ENCODE measurements at places on chromosomes 7 and 10.

DNA sequence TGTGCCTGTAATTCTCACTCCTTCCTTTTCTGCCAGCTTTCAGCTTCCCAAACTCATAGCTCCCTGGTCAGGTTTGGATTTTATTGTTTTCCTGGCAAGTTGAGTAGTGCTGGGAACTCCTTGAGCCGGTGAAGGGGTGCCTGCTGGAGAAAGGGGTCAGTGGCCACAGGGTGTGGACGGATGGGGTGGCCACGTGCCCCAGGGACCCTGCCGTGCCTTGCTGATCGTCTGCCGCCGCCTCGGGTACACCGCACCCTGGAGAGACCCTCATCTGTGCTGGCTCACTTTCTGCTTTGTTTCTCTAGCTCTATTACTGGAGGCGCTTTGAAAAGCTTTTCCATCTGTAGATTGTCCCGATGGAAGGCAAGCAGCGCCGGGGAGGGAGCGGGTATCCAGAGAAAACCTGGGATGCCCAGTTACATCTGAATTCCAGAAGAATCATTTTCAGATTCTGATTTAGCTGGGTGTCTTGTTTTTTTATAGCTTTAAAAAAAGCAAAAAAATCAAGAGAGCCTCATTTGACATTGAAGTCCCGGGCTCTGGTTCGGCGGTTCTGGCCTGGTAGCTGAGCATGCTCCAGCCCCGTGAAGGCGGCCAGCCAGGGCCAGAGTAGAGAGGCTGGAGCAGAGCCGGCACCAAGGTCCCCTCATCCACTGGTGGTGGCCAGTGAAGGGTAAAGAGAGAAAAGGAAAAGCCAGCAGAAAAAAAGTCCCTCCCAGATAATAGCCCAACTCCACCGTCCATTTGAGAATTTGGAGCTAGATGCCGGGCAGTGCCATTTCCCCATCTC is 510.9 kb upstream of the FOXK1 start:
- DNase-seq: no peak

GRCh38 chr10:11823122-11823988 is at the start of gene PROSER2:
PROSER2 (plus strand) TSS chr10:11823356; CDS start chr10:11852078, 28,722 bp downstream.
- no peak for DNase-seq

- no peak for DNase-seq
Measured at GRCh38 chr10:17278607-17279240, 50.7 kb downstream of the VIM start.

DNA sequence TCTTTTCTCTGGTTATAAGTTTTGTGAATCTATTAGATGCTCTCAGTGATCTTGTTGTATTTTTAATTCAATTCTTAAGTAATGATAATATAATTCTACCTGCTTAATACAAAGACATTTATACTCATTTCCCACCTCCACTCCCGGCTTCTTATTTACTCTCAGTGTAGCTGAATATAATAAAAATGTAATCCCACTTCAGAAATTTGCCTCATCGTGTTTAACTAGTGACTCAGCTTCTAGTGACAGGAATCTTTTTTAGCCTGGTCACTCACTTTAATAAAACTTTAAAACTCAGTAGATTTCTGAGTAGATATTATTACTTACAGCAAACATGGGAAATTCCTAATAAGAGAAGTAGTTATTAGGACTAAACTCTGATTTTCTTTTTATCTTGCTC is 1506.2 kb upstream of the LRRTM3 start:
- DNase-seq: no peak

DNA sequence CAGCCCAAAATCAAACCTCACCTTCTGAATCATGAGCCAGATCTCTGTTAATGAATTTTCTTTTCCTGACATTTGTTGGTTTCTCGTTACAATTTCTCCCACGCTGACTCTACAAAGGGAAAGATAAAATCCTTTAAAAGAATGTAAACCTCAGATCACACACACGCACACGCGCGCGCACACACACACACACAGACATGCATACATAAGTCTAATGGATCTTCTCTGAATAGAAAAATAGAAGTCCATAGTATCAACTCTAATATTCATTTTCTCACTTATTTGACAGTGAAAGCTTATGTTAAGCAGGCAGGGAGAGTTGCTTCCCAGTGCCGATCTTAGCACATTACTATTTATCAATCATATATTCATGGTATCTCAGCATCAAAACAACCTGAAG is 1.4 kb downstream of the ETV1 start:
- no peak for DNase-seq

- no peak for DNase-seq
Measured at GRCh38 chr10:11875494-11876281, 52.5 kb downstream of the PROSER2 start.

DNA sequence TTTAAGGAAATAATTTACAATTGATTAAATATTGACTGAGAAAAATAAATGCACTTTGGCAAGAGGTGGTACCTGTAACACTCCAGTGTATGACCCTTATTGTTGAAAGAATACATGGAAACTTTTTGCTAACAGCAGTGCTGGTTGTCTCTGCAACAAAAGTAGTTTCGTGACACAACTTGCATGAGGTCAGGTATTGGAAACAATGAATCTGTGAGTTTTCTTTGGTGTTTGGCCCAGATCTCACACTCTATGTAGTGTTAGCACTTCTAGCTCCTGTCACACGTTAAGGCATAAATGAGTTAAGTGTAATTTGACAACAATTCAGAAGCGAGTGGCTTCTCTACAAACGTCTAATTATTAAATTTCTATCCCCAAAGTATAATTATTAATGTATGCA is 137.7 kb upstream of the MDFIC start:
- no peak for DNase-seq

GRCh38 chr7:116426428-116427156 is 72.9 kb upstream of the CAV2 start:
- no peak for DNase-seq

DNA sequence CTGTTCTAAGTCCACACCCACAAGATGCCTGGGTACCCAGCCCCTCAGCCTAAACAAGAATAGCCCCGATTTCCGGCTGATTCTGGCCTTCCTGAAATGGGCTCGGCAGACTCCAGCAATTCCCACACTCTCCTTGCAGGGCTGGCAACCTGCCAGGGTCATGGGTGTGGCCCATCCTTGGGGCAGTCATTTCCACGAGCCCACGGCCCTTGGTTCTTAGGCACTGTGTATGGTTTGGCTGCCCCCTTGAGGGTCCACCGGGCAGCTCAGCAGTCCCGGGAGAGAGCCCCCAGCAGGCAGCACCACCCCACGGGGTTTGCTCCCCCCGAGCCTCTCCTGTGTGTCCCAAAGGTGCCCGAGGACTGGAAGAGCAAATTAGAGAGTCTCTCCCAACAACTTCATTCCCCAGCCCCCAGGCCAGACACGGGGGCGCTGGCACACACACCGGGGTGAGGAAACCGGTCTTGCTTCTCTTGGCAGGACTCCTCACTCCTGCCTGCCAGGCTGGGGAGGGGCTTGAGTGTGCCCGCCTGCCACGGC is 142.2 kb downstream of the EMX2 start:
- peak; percentile 6 for DNase-seq

DNA sequence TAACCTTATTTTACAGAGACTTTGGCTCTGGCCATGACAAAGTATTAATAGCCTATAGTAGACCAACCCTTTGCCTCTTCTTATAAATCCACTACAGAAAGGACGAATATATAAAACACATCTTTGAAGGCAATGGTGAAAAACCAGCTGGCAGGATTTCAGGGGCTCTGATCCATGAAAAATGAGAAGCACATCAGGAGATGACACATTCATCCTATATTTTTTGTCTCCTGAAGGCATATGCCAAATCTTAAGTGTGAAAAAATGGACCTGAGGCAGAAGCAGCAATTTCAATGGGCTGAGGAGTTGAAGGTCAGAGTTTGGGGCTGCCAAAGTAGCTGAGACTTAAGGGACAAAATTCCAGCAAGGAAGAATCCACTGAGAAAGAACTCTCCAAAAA is 14.4 kb downstream of the RNF216 start:
- DNase-seq: no peak

DNA sequence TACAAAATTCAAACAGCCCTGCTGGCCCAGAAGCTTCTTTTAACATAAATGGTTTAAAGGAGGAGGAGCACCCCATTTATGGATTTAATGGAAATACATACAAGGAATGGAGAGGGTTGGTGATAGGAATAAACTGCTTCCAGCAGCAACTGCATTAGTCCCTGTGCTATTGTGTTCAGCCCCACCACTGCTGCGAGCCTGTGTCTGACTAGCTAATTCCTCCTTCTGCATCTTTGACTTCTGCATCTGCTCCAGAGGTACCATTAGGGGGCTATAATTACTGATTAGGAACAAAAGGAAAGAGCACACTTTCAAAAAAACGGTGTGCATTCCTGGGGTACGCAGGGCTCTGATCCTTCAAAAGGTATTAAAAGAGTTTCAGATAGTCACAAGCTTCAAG is 24.8 kb downstream of the CDCA7L start:
- no peak for DNase-seq

- DNase-seq: no peak
Measured at GRCh38 chr7:116211006-116211912, 920 bp downstream of the TES start.

DNA sequence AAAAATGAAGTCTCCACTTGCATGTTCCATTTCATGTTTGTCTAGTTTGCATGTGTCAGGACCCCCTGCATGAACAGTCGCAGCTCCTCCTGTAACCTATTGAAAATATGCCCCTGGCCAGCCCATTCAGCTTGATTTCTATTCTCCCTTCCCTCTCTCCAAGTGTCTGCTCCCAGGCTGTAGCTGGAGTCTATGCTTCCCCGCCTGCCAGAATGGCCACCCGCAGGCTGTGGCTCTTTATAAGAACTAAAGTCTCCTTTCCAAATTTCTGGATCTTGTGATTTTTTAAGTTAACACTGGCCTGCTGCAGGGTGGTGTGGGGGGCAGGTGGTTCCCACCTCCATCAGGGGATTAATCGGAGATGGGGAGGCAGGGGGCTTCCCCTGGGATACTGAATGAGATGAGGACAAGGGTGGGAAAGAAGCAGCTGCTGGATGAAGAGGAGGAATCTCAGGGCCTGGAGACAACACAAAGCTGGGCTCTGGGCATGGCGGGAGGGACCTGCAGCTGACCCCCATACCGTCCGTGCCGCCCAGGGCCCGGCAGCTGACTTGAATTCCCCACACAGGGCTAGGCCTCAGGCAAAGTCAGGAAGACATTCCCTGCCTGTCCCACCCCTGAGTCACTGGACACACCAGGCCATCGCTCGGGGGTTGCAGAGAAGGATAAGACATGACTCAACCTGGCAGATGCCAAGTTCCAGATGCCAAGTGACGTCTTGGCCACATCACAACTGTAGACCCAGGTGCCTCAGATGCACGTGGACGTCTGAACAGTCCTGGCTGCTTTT is 399.5 kb upstream of the FOXK1 start:
- DNase-seq: no peak

- DNase-seq: no peak
Measured at GRCh38 chr10:129894698-129895097, 69.4 kb downstream of the EBF3 start.

GRCh38 chr7:1555813-1556543 is at the start of gene TMEM184A:
TMEM184A (minus strand) TSS chr7:1556205; CDS start chr7:1555484, 721 bp downstream.
- no peak for DNase-seq

DNA sequence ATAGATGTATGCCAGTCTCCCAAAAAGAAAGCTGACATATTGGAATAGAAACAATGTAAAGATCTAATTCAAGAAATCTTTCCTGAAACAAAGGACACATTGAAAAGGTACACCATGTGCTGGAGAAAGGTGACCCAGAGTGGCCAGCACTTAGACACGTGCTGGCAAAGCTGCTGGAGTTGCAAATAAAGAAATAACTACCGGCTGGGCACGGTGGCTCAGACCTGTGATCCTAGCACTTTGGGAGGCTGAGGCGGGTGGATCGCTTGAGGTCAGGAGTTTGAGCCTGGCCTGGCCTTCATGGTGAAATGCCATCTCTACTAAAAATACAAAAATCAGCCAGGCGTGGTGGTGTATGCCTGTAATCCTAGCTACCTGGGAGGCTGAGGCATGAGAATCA is 35.9 kb downstream of the PKD1L1 start:
- no peak for DNase-seq

- no peak for DNase-seq
Measured at GRCh38 chr10:66828957-66829356, 96.9 kb upstream of the LRRTM3 start.

DNA sequence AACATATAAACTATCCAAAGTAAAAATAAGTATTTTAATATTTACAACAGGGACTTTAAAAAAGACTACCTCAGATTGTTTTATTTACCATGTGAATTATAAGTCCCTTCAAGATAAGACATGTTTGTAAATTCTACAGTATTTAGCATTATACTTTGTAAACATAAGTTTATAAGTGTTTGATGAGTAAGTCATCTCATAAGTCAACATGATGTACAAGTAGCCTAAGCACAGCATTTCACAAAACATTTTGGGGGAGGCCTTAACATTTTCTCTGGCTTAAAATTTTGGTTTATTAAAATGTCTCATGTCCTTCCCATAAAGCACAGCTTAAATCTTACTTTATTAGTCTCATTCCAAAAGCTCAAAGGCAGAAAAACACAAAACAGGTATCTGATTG is 15.4 kb downstream of the EPC1 start:
- no peak for DNase-seq

DNA sequence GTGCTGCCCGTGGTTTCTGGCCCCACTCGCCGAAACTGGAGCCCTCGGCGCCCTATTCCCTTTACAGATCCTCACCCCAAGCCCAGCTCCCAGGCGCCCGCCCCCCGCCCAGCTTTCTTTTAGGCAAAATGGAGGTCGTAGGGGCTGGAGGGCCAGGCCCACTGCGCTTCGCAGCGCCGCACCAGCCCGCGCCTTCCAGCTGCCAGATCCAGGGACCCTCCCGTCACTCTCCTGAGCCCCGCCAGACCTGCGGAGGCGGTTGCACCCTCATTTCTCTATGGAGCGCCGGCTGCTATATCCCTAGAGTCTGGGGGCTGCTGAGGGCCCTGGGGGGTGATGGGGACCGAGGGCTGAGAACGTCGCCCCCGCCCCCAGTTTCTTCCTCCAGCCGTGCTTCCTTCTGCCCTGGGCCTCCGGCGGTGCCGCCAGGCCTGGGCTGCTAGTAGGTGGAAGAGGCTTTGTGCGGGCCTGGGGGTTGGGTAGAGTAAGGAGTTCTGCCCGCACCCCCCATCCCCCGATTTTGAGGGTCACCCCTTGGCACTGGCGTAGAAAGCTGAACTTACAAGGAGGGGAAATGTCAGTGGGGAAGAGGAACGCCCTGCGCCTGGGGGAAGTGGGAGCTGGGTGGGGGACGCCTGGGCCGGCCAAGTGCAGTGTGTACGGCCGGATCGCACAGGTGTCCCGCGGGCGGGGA is 1.0 kb downstream of the GNB2 start:
- DNase-seq: peak; percentile 31

Data from nucleus accumbens (tissue), 56 donors.